Naive B cell (primary cell): ENCODE measurements at places on chromosomes 4 and X.

DNA sequence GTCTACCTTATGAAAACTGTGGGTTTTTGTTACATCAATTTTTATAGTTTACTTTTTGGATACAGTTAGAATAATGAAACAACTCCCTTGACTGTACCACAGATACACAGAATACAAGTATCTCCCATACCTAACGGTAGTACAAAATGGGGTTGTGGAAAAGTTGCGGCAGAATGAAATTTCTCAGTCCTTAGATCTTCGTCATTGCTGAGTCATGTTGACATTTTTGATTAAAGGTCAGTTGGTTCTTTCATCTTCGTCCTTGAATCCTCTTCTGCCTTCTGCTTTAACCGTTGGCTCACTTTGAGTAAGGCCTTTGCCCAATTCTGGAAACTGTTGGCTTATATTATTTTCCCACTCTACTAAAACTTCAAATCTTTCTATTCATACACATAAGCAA is 75.6 kb downstream of the TRIML1 start:
- DNase-seq = no peak

DNA sequence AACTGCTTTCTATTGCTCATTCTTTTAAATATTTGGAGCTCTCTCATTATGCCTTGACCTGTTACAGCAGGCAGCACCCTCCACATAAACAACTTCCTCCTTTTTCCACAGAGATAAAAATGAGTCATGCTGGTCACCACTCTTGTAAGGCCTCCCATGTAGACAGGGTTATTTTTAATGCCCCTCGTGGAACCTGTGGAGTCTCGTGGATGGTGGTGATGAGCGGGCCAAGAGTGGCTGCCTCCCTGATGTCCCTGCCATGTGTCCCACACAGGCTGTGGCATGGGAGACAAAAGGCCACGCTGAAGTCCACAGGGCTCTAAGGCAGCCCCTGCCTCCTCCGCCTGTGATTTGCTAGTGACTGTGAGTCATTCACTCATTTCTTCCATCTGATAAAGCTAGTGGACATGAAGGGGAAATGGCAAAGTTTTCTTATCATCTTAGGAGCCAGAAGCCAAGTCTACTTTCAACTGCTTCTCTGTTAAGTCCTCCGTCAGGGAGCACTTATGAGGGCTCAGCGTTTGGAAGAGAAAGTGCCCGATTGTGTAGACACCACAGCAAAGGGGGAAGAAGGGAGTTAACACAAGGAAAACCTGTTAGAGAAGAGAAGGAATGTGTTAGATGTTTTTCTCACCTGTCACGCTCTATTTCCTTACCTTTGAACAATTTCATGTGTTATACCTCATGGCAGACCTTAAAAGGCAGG is 121.6 kb upstream of the FAT1 start:
- DNase-seq = no peak

GRCh38 chr4:86961116-86961515 is 26.3 kb downstream of the AFF1 start:
- peak; percentile 33 for DNase-seq

DNA sequence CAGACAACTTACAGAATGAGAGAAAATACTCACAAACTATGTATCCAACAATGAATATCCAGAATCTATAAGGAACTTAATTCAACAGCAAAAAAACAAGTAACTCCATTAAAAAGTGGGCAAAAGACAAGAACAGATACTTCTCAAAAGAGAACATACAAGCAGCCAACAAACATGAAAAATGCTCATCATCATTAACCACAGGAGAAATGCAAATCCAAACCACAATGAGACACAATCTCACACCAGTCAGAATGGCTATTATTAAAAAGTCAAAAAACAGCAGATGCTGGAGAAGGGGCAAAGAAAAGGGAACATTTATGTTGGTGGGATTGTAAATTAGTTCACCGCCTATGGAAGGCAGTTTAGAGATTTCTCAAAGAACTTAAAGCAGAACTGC is 150.3 kb downstream of the FGF16 start:
- no peak for DNase-seq

DNA sequence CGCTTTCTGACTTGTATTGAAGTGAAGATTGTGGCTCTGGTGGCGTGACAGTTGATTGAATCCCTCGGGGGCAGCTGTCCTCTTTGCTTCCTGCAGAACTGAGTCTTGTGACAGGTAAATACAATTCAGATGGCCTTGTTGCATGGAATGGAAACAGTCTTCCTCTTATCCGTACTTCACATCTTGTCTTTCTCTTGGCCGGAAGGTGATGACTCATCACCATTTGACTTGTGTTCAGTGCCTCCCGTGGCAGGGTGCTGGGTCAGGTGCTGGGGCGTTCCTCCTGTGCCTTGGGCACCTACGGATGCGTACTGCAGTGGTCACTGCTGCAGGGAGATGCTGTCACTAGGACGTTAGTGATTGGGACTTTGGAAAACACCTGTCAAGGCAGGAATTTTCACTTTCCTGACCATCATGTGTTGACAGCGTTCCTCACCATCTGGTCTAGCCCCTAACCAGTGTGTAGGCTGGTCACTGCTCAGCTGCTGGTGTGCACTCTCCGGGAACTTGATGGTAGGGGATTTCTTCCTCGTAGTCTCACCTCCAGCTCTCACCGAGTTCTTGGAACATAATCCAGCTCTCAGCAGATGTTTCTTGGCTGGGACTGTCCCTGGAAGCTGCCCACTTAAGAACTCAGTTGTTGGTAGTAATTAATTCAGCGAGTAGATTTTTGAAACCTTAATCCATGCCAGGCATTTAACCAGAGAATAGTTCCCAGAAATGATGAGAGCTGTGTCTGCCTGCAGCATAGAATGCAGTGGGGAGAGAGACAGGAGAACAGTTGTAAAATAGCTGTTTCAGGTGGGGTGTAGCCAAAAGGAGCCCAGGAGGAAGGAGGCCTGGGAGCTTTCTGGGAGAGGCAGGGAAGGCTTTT is 7.2 kb downstream of the TBC1D14 start:
- DNase-seq = no peak

DNA sequence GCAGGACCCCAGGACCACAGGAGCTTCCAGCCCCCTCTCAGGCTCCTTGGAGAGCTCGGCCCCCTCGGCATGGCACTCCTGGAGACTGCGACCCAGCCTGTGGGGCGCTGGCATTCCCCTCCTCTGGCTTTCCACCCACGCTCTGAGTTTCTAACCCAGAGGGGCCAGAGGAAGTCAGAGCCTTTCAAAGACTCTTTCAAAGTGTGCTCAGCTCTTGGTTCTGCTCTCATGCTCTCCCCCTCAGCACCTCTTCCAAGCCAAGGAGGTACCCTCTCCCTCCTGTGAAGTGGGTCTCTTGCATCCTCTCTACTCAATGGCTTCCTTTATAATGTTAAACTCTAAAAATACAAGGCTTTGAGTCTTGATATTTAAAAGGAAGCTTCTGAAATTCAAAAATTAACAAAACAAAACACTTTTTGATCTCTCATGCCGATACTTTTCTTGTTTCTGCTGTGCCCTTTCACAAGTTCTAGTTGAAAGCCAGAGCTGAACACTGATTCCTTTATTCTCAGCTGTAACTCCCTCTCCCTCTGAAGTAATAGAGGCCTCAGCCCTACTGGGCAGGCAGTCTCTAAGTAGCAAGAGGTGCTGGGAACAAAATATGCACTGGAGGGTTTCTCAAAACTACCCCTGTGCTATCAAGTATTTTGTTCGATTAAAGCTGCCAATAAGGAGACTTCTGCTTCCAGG is 82.8 kb downstream of the NAT8L start:
- no peak for DNase-seq

GRCh38 chr4:27276307-27277073 is 415.8 kb downstream of the STIM2 start:
- no peak for DNase-seq

DNA sequence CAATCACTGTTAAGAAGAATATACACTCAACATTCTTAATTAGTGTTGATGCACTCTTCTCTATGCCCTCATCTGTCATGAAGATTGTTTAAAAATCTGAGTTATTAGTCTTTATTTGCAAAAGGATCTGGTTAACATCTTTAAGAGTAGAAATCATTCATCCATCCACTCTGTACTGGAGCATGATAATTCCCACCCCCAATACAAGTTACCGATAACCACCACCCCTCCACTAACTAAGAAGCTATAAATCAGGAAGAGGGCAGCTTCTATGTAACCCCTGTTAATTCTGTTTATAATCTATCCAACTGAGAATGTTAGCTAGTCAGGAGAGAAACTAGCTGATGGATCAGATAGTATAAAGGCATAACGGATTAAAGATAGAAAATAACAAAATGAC is 34.5 kb downstream of the RAB28 start:
- DNase-seq = no peak

DNA sequence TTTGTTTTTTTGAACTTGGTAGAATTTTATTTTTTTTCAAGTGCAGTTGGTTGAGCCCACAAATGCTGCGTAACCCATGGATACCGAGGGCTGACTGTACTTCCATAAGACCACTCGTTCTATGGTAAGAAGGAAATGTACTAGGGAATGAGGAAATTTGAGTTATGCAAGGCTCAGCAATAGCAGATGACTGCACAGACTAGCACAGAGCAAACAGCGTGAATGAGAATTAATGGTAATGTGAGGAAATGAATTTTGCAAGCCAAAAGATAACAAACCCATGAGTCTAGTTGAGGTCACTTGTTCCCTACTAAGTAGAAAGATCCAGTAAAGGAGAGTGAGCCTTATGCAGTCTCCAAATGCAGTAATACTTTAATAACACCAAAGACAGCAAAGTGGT is 17.4 kb downstream of the GSPT2 start:
- no peak for DNase-seq

- no peak for DNase-seq
Observed at GRCh38 chr4:113383111-113383785, 333.8 kb downstream of the ANK2 start.

GRCh38 chrX:12974305-12974795 is 560 bp upstream of the TMSB4X start:
- DNase-seq = peak; percentile 47

DNA sequence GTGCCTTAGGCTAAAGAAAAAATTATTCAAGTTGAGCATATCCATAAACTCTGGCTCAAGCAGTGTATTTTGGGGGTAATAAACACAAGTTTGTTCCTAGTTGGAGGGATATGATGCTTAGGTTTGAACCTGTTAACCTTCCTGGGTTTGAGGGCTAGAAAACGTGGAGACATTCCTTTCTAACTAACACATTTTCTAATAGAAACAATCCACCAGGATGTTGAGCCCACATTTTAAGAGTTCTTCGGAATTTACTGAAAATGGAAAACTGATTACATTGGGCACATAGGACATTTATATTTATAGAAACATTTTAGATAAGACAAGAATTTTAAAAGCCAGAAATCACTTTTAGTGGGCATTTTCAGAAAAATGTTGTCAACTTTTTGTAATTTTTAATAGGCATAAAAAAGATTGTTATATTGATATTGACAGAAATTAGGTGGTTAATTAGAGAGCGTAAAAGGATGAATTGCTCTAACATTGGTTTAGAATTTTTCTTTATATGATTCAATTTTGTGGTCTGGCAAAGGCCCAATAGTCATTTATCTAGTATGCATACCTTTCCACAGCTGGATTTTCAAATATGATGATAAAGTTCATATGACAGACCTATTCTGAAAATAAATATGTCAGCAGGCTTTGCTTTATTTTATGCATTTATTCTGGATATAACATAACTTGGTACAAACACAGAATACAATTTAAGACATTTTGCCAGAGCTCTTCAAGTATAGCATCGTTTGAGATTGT is 49.2 kb downstream of the CEP44 start:
- no peak for DNase-seq

- no peak for DNase-seq
Observed at GRCh38 chr4:179196511-179196910, 1754.3 kb upstream of the AGA start.

- DNase-seq = no peak
Observed at GRCh38 chr4:82652062-82652461, 90.3 kb upstream of the TMEM150C start.
